Fibroblast of skin of left biceps (primary cell): ENCODE measurements at places on chromosomes 5 and 9.

GRCh38 chr9:13750061-13750460, 470.6 kb upstream of the MPDZ start:
- peak; percentile 98 for DNase-seq

- no peak for DNase-seq
Observed at GRCh38 chr5:57411982-57412381, 70.6 kb downstream of the ACTBL2 start.

DNA sequence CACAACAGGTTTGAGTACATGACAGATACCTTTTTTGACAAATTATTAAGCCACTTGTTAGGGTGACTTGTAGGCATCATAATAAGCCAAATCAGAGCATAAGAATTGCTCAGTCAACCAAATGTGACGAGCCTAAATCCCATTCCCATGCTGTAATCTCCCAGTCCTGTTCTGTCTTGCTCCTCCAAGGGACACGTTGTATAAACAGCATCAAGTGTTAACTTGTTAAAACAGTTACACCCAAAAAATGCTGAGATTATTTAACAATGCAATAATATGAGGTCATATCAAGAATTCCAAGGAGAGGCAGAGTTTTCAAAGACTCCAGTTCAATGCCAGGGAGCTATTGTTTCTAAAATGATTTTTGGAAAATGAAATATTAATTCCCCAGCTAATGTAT, 76.2 kb downstream of the SH3TC2 start:
- no peak for DNase-seq

DNA sequence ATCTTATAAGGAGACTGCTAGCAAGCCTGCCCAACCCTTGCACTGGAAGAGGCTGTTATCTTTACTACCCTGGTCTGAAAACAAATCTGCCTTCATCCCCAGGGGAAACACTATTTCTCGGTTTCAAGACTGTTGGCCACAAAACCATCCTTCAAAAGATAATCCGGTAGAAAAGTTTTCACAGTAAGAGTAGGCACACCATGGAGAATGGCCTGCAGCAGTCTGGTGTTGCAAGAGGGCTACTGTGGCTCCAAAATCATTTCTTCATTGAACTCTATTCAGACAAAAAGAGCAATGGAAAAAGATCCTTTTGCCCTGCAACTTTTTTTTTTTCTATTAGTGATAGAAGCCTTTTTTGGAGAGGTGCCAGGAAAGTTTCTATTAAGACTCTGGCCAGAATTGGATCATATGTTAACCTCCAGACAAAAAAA, 163.9 kb downstream of the ARHGEF28 start:
- no peak for DNase-seq

DNA sequence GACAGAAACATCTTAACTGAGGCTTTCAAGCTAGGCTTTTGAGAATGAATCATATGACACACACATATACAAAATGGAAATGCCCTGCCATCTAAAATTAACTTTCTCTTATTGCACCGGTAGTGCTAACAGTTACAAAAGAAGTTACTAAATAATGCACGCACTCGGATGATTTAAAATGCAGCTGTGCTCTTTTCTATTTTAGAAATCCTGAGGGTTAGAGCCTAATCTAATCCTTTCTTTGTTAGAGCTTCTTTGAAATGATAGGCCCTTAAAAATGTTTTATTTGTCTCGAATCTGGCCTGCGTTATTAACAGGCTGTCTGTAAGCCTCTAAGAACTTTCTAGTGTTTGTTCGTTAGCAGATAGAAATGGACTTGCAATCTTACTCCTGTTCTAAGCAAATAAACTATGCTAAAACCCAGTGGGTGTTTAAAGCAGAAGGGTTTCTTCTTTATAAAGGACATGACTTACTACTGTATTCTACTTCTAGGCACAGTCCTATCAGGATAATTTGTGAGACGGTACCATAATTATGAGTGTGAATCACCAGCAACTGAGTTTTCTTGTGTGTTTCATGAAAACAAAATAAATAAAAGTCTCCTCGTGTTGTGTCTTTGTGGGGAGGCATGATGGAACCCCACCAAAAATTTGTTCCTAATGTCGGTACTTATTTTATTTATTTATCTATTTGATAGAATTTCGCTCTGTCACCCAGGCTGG, 69.2 kb upstream of the MYO10 start:
- DNase-seq, result no peak

DNA sequence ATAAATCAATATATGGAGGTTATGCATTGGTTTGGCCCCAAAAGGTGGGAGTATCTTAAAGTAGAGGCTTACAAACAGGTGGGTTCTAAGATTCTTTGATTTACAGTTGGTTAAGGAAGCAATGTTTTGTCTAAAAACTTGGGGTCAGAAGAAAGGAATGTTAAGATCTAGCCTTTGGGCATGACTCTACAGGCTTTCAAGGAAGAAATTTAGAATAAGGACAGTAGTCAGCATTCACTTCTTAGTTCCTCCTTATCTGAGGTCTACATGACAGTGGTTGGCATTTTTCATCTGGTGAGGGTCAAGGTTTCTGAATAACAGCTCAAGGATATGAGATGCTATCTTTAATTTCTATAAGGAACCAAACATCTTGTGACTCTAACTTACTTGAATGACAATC, 122.8 kb downstream of the CAMK4 start:
- no peak for DNase-seq

DNA sequence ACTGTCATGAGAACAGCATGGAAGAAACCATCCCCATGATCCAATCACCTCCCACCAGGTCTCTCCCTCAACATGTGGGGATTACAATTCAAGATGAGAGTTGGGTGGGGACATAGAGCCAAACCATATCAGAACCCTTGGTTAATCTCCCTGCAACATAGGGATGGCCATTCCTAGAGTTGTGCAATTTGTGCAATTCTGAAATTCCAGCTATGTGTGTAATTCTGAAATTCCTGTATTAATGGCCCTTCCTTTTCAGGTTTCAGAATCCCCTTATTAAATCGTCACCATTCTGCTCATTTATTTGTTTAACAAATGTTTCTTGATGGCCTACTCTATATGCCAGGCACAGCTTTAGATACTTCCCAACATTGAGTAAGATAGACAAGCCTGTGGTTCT, 282.6 kb downstream of the SMARCA2 start:
- no peak for DNase-seq

DNA sequence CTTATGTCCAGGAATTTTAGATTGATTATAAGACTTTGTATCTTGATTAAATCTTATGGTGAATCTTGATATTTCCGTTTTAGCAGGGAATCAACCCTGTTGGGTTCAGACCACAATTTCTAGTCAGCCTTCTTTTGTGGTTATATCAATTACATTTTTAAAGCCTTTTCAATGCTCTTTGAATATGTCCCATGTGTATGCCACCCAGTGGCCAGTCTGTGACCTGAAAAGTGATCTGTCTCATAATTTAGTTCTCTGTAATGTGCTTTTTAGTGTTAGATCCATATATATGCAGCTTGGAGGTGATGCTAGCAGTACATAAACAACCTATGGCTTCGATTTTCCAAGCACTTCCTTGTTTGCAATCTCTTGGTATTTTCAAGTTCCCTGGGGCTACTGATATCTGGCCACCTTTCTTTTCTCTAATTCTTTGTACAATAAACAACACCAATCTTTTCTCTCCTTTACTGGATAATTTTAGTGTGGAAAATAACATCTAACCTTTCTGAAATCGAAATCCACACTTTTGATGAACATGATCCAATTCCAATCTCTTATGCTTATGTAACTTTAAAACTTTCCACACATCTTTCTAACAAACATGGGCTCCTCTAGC, 28.8 kb downstream of the PDE8B start:
- DNase-seq, result no peak

DNA sequence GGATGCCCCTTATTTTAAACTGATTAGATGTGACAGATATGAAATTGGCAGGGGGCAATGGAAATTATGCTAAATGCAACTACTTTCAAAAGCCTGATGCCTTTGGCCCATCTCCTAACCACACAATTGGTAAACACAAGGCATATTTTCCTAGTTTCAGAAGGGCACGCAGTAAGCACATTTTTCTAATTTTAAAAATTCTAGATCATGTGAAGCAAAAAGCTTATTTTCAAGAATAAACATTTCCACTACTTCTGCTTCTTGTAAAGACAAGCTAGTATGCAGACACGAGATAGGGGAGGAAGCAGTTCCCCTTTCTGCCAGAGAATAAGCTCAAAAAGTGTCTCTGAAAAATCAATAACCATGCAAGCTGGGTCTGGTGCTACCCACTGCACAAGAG, 67.7 kb downstream of the ABCA1 start:
- no peak for DNase-seq

DNA sequence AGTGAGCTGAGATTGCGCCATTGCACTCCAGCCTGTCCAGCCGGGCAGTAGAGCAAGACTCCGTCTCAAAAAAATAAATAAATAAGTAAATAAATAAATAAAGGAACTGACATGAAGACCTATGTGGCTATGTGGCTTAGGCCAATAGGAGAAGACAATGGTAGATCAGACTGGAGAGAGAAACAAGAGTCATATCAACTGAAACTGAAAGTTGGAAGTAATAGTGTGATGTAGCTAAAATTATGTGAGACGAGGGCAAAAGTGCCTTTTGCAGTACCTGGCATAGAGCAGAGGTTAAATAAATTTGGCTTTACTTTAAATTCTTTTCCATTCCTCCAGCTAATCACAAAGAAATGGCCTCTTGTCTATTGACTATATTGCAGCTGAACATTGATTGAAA, 7.3 kb downstream of the FBP2 start:
- DNase-seq, result no peak

- DNase-seq, result peak; percentile 40
Observed at GRCh38 chr9:104682642-104683041, 11.7 kb upstream of the OR13D1 start.

DNA sequence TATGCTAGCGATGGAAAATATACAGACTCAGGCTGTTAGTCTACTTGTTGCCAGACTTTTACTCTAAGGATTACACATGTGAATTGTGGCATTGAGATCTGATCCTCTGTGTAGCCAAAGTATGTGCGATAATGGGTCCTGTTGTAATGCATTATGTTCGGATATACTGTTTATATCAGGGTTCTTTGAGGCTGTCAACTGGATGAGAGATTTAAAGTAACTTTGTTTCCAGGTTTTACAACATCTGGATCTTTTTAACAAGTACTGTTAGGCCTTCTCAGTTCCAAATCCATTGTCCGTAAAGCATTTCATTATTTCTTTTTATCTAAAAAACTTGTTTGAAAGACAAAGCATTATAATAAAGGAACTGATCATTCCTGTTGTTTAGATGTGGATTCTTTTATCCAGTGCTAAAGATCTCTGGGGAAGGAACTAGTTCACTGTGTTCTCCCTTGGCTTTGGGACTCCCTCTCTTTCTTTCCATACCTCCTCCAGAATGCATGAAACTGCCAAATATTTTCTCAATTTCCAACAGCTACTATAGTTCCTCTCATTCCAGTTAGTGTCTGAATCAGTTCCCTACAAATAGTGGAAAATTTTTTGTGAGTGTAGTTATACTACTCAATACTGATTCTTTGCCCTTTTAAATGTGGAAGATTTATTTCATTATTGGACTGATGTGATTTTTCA, 68.8 kb downstream of the HACD4 start:
- DNase-seq, result peak; percentile 4

- no peak for DNase-seq
Observed at GRCh38 chr5:78920604-78921003, 64.5 kb downstream of the ARSB start.

- DNase-seq, result no peak
Observed at GRCh38 chr5:122420091-122420490, 108.1 kb downstream of the SNCAIP start.
